Activated CD8-positive, alpha-beta memory T cell treated with anti-CD3 and anti-CD28 coated beads, Interleukin-2, amount 50 U/mL, for 48 hours (primary cell): ENCODE measurements at places on chromosomes 1 and 21.
A peak's percentile ranks its signal among the peaks of the same experiment; 100 is the strongest.

DNA sequence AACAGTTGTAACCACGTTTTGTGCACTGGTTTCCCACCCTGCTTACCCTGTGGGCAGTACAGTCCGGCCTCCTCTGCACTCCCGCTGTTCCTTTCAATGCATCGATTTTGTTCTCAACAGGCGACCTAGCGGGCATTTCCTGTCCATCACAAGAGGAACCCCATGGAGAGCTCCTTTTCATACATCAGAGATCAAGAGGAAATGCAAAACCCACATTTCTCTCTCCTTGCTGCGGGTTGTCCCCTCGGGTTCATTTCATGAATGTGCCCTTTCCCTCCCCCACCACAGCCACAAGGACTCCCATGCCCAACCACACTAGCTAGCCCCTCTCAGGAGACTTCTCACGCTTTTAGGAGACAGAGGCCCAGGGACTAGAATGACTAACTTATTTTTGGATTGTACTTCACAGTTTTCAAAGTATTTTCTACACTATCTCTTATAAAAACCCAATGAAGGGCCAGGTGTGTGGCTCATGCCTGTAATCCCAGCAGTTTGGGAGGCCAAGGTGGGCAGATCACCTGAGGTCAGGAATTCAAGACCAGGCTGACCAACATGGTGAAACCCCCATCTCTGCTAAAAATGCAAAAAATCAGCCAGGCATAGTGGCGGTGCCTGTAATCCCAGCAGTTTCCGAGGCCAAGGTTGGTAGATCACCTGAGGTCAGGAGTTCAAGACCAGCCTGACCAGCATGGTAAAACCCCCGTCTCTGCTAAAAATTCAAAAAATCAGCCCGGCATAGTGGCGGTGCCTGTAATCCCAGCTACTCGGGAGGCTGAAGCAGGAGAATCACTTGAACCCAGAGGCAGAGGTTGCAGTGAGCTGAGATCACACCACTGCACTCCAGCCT lies 18.4 kb downstream of the ATP1A4 start:
- no peak for DNase-seq

DNA sequence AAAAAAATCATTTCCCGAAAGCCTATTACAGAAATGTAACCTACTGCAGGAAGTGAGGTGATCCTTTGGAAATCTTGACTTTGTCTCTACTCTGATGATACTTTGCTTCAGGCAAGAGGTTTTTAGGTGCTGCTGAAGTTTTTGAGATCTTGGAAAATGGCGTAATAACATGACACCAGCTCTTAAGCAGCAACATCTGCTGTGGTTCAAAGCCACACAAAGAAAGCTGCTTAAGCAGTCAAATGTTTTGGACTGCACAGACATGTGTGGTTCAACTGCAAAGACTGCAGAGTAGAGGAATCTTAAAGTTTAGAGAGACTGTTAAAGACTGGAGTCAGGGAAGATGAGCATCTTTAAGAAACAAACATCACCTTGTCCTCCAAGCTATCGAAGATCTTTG lies 139.0 kb downstream of the RASAL2 start:
- no peak for DNase-seq

GRCh38 chr1:175225805-175226129 lies 33.2 kb upstream of the KIAA0040 start:
- DNase-seq: no peak

- no peak for DNase-seq
Measured at GRCh38 chr1:59357645-59358320, 60.9 kb downstream of the FGGY start.

DNA sequence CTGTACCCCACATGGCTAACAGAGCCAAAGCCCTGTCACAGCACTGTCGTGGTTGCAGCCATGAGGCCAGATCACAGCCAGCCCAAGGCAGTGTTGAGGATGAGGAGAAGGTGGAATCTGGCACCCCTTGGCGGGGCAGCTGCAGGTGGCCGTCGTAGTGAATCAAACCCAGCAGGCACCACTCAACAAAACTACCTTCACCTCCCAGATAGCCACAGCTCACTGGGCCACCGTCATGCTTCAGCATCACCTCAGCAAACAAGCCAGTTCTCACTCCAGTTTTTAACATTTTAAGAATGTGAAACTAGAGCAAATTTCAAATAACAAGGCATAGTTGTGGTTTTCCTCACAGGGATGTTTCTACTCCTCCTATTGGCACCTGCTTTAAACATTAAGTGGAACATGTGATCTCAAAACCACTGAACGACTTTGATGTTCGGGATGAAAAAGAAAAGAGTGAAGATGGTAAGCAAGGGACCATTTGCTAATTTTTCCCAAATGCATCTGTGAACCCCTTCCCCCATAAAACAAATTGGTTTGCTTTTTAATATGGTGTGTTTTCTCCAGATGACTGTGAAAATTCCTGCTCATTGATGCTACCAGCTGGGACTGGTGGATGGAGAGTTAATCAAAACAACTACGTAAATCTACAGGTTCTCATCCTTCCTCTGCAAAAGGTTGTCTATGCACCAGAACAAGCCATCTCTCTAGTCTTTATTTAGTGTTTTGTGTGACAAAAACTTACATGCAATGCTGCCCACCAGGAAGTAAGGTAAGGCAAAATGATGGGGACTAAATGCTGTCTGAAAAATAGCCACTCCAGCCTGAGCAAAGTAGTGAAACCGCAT lies 45.5 kb downstream of the TOR1AIP2 start:
- no peak for DNase-seq

GRCh38 chr1:80085067-80085466 lies 1078.5 kb upstream of the ADGRL4 start:
- no peak for DNase-seq

DNA sequence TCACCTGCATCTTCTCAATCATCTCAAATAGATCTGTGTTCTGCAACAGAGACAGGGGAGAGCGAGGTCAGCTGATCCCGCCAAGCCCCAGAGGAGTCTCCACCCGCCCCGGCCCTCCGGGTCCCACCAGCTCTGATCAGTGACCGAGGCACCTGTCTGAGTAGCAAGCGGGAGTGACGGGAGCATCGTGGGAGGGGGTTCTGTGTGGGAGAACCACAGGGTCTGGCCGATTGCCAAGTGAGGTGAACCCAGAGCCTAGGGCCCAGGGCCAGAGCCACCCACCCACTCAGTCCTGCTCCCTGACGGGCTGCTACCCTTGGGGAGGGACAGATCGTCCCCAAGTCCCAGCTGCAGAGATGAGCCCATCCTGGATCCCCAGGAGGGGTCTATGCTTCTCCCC lies 49.1 kb downstream of the RAP1GAP start:
- DNase-seq: no peak

GRCh38 chr1:194361374-194362131 lies 1175.1 kb upstream of the B3GALT2 start:
- DNase-seq: no peak

- DNase-seq: no peak
Measured at GRCh38 chr1:50620680-50621329, 197.6 kb upstream of the DMRTA2 start.

GRCh38 chr21:26281506-26281905 lies 110.9 kb upstream of the APP start:
- no peak for DNase-seq

DNA sequence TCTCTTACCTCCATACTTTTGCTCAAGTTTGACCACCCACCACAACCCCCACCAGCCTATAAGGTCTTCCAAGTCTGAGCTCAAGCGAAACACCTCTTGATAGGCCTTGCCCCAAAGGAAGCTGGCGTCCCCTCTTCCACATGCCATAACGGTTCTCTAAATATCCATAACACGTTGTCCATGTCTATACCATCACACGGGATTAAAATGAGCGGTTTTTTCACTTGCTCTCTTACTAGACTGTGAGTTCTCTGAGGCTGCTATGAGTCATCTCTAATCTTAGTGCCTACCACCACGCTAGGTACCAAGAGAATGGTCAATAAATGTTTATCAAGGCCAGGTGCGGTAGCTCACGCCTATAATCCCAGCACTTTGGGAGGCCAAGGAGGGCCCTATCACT lies 41.0 kb downstream of the WASF2 start:
- DNase-seq: peak; percentile 51

GRCh38 chr1:167369175-167369574 lies 148.5 kb downstream of the POU2F1 start:
- no peak for DNase-seq

DNA sequence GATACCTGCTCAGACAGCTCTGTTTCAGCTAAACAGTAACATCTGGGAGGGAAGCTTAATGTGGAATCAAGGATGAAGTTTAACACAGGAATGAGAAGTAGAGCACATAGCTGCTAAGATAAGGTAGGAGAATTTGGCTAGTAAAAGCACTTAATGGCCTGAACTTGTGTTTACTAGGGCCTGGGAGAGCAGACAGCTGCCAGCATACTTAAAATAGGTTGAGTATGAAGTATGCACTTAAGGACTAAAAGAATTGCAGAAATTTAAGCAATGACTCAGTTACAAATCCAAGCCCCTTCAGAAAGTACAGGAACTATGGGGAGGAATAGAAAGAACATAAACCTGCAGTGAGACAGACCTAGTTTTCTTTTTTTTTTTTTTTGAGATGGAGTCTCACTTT lies 53.0 kb downstream of the BACH1 start:
- no peak for DNase-seq

- no peak for DNase-seq
Measured at GRCh38 chr1:63255153-63255552, 67.2 kb upstream of the FOXD3 start.
